ENCODE measurements at places on chromosomes 12 and 14. TPM values are rescaled to one million over a fixed set of nuclear protein-coding genes. Genes with fewer than 3 reads are reported as not detected.

The AKAP3 gene
- total RNA-seq: not detected

The ZBTB42 gene
- 2.3 TPM for total RNA-seq

The KRT72 gene
- not detected for total RNA-seq

The APOLD1 gene
- 7.6 TPM for total RNA-seq

The NKX2-1 gene
- total RNA-seq: not detected
